CD4-positive, alpha-beta T cell treated with Interleukin-4 for 1 hour (primary cell): ENCODE measurements at places on chromosomes 2 and 18.

- no peak for DNase-seq
Observed at GRCh38 chr2:41879235-41879916, 168.4 kb upstream of the PKDCC start.

- DNase-seq: no peak
Observed at GRCh38 chr2:189467593-189467992, 26.3 kb downstream of the WDR75 start.

DNA sequence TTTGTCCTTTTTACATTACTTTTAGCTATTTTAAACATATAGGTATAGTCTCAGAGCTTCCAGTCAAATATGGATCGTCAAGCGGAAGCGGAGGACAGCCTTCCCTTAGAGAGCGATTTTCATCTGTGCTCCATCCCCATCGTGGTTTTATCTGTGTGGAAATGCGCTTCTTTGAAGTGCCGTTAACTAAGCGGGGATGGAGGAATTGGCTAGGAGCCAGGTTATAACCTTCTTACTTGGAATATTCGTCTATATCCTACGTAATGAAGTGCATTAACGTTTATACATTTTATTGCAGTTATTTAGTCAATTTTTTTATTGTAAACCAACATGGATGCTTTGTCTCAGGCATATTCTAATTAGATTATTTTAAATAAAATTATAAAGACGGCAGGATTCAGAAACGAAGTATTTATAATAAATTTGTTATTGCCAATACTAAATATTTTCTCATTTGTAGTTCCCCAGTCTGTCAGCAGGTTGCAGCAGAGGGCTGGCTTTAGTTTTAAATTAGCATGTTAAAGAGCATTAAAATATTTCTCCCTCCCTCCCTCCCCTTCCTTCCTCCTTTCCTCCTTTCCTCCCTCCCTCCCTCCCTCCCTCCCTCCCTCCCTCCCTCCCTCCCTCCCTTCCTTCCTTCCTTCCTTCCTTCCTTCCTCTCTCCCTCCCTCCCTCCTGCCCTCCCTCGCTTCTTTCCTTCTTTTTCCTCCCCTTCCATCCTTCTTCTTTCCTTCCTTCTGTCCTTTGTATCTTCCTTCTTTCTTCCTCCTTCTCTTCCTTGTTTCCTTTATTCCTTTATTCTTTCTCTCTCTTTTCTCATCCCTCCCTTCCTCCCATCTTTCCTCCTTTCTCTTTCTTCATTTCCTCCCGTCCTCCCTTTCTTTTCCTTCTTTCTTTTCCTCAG is 80.6 kb upstream of the DOCK10 start:
- DNase-seq: no peak

DNA sequence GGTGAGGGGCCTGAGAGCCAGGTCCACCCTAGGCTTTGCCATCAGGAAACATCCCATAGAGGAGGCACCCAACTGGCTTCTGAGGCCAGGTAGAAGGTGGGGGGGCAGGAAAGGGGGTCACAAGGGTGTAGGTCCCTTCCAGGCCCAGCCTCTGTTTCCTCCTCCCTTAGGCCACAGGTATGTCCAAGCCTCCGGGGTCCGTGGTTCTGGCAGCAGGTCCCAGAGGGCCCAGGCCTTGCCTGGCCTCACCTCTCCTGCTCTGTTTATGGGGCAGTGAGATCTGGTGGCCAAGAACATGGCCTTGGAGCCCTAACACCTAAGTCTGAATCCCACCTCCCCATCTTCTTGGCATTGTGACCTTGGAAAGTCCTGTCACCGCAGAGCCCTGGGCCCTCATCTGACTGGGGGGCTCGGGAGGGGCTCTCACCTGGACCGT is 21.6 kb upstream of the GPR17 start:
- no peak for DNase-seq

- no peak for DNase-seq
Observed at GRCh38 chr2:74242354-74243071, 44.1 kb downstream of the MTHFD2 start.

- DNase-seq: no peak
Observed at GRCh38 chr2:16321872-16322271, 343.8 kb downstream of the CYRIA start.

GRCh38 chr2:15840148-15840547 is 100.2 kb upstream of the MYCN start:
- DNase-seq: no peak

- peak; percentile 12 for DNase-seq
Observed at GRCh38 chr2:147288131-147288530, 556.7 kb upstream of the ACVR2A start.

DNA sequence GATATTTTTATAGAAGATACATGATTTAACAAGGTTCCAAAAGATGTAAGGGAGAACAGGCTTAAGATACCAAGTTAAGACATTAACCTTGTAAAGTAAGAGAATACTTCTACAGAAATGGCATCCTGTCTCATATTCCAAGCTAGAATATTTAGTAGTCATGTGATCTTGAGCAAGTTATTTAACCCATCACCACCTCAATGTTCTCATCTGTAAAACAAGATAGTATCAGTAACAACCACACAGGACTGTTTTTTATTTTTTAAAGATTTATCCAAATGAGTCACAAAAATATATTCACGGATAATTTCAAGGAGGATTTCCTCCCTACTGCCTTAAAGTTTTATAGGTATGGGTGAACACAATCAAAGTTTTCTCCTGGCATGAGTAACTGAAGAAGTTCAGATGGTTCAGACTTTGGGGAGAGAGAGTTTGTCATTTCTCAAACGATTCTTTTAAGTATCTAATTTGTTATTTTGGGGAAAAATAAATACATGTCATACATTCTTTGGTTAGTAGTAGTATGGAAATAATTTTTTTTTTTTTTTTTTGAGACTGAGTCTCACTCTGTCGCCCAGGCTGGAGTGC is 25.9 kb downstream of the ROCK1 start:
- no peak for DNase-seq

DNA sequence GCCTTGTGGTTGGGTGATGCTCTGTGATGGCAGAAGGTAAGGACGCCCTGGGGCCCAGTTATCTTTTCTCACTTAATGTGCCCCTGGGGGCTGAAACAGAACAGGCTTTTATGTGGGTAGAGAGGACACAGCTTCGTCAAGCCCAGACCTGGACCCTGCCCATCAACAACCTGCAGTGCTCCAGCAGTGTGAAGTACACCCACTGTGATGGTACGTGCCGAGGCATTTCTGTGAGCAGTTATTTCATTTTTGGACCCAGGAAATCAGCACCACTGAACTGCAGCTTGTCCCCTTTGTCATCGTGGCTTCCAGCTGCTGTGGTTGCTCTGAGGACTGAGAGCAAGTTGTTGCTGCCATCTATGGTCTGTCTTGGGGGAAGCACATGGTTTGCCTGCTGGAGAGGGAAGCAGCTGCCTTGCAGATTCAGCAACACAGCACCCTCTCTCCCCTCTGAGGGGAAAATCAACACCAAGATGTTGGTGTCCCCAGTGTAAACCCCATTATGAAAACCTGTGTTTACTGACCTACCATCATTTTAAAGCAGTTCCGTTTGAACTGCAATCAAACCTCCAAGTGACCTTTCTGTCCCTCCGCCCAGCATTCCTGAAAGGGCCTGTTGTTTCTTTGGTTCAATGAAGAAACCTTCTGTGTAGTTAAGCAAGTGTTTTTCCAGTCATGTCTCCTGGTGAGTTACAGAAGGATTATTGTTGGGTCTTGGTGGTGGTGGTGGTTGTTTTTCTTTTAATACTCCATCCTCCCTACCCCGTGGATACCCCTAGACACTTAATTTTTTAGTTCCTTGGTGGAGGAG is 158.2 kb downstream of the MGAT5 start:
- peak; percentile 78 for DNase-seq

DNA sequence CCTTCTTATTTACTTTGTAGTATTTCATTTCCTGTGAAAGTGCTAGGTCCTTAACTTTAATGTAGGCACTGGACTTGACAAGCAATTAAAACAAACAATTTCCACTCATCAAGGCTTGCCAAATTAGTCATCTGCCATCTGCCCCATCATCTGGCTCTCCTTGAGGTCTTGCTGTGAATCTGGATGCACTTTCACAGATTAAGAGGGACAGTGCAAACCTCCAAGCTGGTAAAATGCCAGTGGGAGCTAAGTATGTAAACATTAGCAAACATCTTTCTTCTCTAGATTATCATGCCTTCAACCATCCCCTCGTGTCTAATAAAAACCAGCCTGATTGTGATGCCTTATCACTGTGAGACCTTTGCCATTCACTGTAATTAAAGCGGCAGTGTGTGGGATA is 402.9 kb downstream of the ERBB4 start:
- no peak for DNase-seq

GRCh38 chr2:75162897-75163296 is 36.4 kb downstream of the TACR1 start:
- no peak for DNase-seq

DNA sequence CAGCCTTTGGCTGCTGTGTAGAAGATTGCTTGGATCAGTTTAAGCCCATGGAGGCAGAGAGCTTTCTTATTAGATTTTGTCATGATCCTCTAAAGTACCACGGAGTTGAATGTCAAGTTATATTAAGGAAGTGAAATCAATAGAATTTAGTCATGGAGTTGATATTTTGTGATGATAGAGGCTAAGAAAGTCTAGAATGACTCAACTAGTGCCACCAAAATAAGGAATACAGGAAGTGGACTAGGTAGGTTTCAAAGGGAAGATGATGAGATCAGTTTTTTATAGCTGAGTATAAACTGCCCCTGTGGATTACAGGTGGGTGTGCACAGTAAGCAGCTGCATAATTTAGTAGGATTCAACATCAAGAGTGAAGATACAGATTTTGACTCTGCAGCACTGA is 25.2 kb downstream of the FBXO36 start:
- DNase-seq: no peak

DNA sequence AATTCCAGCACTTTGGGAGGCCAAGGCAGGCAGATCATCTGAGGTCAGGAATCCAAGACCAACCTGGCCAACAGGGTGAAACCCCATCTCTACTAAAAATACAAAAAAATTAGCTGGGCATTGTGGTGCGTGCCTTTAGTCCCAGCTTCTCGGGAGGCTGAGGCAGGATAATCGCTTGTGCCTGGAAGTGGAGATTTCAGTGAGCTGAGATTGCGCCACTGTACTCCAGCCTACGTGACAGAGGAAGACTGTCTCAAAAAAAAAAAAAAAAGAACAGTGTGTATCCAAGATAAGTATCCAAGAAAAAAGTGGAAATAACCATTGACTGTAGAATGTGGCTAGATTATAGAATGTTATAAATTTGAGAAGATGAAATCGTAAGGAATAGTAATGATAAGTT is 142.1 kb downstream of the FAM124B start:
- DNase-seq: no peak

DNA sequence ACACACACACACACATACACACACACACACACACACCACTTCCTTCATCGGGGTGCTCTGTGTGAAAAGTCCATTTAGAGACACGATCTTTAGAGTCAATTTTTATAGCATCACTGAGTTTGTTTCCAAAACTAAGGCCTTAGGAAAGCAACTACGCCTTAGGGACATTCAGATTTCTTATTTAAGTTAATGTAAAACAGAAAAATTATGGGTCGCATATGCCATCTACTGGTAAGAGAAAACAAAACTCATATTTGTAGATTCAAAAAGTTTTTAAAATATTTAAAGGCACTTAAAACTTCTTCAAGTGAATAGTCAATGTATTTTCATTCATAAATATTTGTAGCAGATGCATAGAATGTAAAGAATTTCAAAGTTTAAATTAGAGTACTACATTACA is 166.2 kb downstream of the ATAD2B start:
- no peak for DNase-seq

DNA sequence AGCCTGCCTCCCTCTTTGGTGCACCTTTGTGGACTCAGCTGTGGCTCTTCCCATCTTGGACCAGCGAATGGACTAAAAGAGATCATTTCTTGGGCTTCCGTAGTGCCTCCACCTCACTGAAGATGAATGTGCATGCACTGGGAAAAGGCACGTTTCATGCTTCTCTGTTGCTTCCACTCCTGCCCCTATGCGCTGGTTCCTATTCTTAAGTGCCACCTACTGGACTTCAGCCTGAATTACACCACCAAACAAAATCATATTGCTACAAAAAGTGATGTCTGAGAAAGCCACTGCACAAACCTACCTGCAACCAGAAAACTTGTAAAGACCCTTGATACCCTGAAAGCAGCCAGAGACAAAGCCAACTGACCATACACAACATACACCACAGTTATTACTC is 695.6 kb downstream of the TSN start:
- DNase-seq: no peak

- no peak for DNase-seq
Observed at GRCh38 chr2:118845522-118846441, 1.7 kb downstream of the EN1 start.

DNA sequence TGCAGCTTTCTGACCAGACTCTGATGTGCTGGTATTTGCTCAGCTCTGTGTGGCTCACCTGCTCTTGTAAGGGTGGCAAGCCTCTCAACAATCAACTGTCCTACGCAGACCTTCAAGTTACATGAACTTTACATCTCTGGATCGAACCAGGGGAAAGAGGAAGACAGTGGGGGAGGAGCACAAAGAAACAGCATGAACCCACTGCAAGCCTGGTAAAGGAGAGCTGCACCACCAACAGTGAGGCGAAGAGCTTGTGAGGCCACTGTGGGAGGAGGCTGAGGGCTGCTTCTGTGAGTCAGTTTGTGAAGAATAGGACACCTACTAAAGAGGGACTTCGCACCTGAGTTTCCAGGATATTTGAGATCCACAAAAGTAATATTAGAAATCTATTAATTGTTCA is 18.8 kb upstream of the FAM110C start:
- DNase-seq: no peak

GRCh38 chr2:173766537-173767289 is 198.5 kb downstream of the SP3 start:
- no peak for DNase-seq
